B cell (primary cell): ENCODE measurements at places on chromosomes 6 and 20. TPM values are rescaled to one million over a fixed set of nuclear protein-coding genes. Genes with fewer than 3 reads are reported as not detected.

GPX5 gene
- total RNA-seq, result not detected in 2 replicates

FAM217A gene
- not detected in 2 replicates for total RNA-seq

CCDC170 gene
- total RNA-seq, result not detected in 2 replicates

DNA sequence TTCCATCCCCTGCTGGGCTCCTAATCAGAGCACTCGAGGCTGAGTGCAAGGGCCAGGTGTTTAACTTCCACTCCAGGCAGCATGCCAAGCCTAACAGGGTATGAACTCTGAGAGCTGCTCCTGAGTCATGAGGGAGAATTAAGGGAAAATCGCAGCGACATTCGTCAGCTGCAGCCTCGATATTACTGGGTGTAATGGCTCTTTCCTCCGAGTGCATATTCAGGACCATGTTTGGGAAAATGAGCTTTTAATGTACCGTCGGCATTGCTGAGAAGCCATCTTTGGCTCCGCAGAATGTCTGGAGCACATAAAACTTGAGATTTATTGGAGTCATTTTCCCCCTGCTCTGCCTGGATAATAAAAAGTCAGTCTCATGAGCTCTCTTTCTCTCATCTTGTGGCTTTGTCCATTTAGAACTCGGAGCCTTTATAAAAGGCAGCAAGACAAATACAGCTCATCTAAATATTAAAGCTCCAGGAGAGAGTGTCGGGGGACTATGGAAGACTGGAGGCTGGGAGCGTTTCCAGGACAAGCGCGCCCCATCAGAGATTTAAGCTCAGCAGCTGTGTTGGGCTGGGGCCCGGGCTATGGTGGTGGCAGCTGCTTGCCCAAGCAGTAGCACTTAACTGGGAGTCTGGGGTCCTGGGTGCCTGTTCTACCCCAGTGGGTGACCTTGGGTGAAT is 103.7 kb downstream of the TOX2 start:
- no peak for DNase-seq

- DNase-seq, result peak; percentile 53
These were observed 119.7 kb upstream of the ZNF184 start for GRCh38 chr6:27592481-27593199.

- DNase-seq, result no peak
These were observed 27.5 kb downstream of the ORC3 start for GRCh38 chr6:87617405-87617804.

DNA sequence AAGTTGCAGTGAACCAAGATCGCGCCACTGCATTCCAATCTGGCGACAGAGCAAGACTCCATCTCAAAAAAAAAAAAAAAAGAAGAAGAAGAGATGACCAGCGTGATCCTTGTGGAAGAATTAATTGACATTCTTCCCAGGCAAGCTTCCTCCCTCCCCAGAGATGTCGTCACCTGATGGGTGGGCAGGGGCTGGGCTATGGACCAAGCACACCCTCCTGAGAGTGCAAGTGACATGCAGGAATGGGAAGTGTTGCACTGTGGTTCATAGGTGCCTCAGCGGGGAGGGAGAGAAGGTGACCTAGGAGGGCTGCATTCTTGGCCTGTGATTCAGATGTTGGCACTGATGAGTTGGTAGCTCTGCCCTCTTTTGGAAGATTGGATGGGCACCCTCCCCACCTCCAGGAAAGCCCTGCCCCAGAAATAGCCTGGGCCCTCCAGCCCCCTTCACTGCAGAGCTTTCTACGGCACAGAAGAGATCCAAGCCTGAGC is 37.8 kb downstream of the TAF8 start:
- DNase-seq, result no peak

- peak; percentile 70 for DNase-seq
These were observed 14.9 kb upstream of the MATN4 start for GRCh38 chr20:45322952-45323383.

- no peak for DNase-seq
These were observed 39.7 kb downstream of the KCNS1 start for GRCh38 chr20:45061244-45061643.
